Activated T-cell treated with anti-CD3 and anti-CD28 coated beads, Interleukin-2, amount 50 U/mL, for 24 hours (primary cell): ENCODE measurements at places on chromosomes 11 and 22.

- DNase-seq = no peak
Observed at GRCh38 chr11:9069862-9070470, 21.4 kb downstream of the SCUBE2 start.

DNA sequence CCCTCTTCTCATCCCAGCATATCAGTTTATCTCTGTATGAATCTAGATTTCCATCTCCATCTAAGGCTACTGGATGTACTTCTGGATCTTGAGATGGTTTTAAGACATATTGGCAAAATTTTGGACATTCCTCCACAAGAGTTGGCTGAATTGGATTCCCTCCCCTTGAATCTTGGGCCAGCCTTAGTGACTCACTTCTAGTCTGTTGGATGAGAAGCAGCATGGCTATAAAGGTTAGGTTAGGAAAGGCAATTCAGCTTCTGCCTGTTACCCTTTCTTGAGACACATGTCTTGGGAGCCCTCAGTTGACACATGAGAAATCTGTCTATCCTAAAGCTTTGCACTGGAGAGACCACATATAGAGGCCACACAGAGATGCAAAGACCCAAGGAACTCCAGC lies 73.0 kb upstream of the PGR start:
- no peak for DNase-seq

DNA sequence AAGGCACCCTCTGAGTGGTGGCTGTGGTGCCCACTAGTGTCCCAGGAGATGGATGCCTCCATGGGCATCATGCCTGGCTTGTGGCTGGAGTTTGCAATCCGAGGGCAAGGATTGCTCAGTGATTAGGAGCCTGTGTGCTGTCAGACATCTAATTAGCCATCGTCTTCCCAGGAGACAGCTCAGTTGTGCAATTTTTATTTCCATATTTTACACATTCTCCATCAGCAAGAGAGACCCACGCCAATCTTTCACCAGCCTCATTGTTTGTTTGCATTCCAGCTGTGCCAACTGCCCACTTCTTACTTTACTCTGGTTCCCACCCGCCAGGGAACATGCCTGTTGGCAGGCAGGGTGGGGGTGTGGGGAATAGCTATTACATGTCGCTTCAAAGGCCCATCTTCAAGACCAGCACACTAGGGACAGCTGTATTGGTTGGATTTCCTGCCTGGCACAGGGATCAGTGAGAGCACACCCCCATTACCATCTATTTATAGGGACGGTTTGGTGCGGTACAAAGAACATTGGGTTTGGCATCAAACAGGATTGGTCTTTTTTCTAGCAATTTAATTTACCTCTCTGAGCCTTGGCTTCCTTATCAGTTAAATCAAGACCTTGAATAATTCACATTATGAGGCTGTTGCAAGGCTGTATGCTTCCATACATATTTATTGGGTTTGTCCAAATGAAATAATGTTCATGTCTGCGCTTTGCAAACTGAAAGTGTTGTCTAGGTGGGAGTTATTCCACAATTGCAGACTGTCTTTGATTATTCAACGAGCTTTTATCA lies 80.7 kb upstream of the NAV2 start:
- no peak for DNase-seq

DNA sequence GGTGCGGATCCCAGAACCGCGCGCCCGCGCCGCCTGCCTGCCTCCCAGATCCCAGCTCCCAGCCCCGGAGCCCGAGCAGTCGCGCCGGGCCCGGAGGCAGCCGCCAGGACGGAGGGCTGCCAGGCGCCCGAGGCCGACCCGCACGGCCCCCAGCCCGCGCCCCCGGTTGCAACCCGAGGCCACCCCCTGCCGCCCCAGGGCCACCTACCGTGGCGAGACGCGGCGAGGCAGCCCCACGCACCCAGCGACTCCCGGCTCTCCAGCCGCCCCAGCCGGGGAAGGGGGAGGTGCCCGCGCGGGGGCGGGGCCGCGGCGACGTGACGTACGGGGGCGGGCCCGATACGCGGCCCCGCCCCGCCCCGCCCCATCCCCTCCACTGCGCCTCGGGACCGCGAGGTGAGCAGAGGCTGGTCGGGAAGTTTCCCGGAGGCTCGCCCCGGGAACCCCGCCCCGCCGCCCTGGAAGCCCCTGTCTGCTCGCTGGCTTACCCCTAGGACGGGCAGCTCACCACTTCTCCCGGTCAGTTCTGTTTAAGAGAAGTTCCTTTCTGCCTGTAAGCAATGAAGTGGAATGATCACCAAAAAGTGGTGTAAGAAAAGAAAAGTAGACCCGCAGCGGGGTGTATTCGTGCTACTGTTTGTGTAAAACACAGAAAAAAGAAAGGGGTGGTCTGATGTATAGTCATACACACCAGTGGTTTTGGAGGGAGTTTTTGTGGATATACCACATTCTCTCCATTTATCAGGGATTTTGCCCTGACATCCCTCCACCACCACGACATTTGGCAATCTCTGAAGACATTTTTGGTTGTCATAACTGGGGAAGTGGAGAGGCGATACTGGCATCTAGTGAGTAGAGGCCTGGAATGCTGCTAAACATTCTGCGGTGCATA lies at the start of gene TPST2:
Gene TPST2, minus strand, starts transcription at position 288 of the 892 bp plus-strand sequence. CDS start 48,502 bp downstream, outside the sequence.
- DNase-seq = peak; percentile 89
